ENCODE measurements at places on chromosomes 7 and 10. TPM values are rescaled to one million over a fixed set of nuclear protein-coding genes. Genes with fewer than 3 reads are reported as not detected.

Gene HOGA1
- 0.72 TPM for total RNA-seq

Gene AGAP6
- 2.5 TPM for total RNA-seq

Gene MSMB
- not detected for total RNA-seq

Gene WDR37
- total RNA-seq: 7.0 TPM

Gene HIF1AN
- total RNA-seq: 4.3 TPM

Gene MMD2
- not detected for total RNA-seq

Gene ITGB8
- 11.5 TPM for total RNA-seq

Gene ZP3
- 0.54 TPM for total RNA-seq

Gene PGAM2
- not detected for total RNA-seq

Gene MEIG1
- total RNA-seq: not detected

Gene ABCB1
- total RNA-seq: not detected

Gene C10orf143
- total RNA-seq: not detected

Gene SYT15
- total RNA-seq: not detected

Gene AGR2
- not detected for total RNA-seq

Gene FOXP2
- total RNA-seq: not detected

Gene SEMA3C
- total RNA-seq: 61.6 TPM

Gene FAM131B
- 0.97 TPM for total RNA-seq

Gene AKR1C4
- not detected for total RNA-seq

Gene MAP3K8
- 28.8 TPM for total RNA-seq

Gene UCMA
- total RNA-seq: not detected

Gene SPDYE5
- not detected for total RNA-seq

Gene HOXA11
- total RNA-seq: not detected

Gene PNLIPRP3
- not detected for total RNA-seq

Gene ADCY1
- 0.49 TPM for total RNA-seq

Gene SGMS1
- 46.0 TPM for total RNA-seq

Gene CNNM1
- 0.16 TPM for total RNA-seq

Gene STEAP2
- total RNA-seq: 3.8 TPM

Gene GPAM
- 3.6 TPM for total RNA-seq

Gene FOXI2
- total RNA-seq: not detected

Gene GIMAP6
- total RNA-seq: 0.32 TPM

Gene SLC29A4
- total RNA-seq: 4.9 TPM
